ENCODE measurements at places on chromosomes 1 and 21. TPM values are rescaled to one million over a fixed set of nuclear protein-coding genes. Genes with fewer than 3 reads are reported as not detected.

DNA sequence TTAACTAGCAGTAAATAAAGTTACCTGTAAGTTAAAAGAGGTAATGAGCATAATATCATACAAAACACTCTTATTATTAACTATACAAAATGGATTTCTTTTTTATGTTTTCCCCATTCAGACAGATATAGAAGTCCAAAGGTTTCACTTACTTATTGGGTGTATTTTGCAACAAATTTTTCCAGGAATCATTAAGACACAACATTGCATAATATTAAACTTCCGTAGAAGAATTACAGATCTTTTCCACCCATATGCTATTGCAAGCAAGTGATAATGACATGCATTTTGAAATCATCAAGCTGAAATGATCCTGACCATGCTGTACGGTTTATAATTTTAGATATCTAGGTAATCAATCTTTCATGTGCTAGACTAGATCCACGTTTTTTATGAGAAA, 957.0 kb downstream of the NCAM2 start:
- no peak for DNase-seq

DNA sequence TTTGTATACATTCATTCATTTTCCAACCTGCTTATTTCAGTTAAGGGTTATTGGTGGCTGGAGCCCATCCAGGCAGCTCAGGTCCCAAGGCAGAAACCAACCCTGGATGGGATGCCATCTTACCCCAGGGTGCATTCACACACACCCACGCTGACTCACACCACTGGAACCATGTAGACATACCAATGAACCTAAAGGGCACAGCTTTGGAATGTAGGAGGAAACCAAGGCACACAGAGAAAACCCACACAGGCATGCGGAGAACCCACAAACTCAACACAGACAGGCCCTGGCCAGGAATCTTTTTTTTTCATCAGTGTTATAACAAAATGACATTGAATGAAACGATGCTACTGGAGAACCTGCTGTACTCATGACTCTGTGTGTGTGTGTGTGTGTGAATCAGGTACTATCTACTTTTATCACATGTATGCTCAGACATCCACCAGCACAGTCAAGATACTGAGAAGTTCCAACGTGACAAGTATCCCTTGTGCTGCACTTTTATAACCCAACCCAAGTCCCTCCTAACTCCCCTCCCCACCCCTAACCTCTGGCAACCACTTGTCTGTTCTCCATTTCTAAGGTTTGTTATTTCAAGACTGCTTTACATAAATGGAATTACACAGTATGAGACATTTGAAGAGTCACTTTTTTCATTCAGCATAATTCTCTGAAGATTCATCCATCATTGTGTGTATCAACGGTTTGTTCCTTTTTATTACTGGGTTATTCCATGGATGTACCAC, 286.8 kb upstream of the PLD5 start:
- no peak for DNase-seq

DNA sequence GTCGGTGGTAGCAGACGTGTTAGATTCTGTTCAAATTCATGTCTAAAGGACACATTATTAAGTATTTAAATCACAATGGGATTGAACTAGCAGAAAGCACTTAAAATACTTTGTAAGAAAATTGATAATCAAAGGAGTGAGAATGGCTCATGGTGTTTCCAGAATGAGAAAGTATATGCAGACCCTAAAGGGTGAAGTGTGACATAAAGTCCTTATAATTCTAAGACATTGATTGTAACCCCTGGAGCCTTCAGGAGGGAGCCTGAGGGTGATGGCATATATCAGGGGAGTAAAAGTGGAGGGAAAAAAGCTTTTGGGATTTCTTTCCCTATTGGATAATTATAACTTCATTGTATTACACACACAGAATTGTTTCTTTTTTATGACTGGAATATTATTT, at the start of gene OR2C3:
OR2C3 (minus strand) TSS at position 101 of the 400 bp plus-strand sequence. CDS start 3,929 bp downstream, outside the sequence.
- DNase-seq = no peak

- no peak for DNase-seq
Observed at GRCh38 chr1:79259390-79260336, 253.1 kb upstream of the ADGRL4 start.

Gene MIB2
- total RNA-seq = 216 TPM

Gene SPRR2D
- total RNA-seq = 148 TPM

Gene GPR153
- total RNA-seq = 9.9 TPM

Gene CYP4B1
- total RNA-seq = 215 TPM

Gene LBR
- total RNA-seq = 47.7 TPM

Gene OR14C36
- not detected for total RNA-seq
